Brain pericyte (primary cell): ENCODE measurements at places on chromosomes 4 and X.

DNA sequence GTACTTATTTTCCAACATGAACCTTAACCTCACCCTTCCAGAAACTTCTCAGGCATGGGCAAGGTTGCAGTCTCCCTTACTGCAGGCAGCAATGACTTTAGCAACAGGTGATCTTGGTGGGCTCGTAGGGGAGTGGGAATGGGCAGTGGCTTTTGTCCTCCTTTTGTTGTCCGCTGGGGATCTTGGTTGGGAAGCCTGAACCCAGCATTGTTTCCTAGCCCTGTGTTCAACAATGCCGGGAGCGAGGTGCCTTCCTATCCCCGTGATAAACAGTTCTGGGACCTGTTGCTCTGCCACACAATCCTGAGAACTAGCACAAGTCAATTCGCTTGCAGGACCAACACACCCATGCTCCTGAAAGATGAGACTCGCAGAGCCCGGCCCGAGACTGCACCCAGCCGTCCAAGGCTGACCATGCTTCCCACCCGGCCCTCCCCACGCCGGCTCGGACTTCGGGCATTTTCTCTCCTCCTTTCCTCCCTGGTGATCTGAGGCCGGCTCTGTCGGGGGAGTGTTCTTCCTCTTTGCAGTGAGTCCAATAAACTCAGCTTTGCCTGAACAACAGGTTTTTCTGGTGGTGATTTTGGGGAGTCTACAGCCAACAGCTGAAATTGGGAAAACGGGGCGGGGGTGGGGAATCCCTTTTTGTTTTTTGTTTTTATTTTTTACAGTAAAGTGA lies 20.2 kb downstream of the IRAK1 start:
- DNase-seq, result no peak

DNA sequence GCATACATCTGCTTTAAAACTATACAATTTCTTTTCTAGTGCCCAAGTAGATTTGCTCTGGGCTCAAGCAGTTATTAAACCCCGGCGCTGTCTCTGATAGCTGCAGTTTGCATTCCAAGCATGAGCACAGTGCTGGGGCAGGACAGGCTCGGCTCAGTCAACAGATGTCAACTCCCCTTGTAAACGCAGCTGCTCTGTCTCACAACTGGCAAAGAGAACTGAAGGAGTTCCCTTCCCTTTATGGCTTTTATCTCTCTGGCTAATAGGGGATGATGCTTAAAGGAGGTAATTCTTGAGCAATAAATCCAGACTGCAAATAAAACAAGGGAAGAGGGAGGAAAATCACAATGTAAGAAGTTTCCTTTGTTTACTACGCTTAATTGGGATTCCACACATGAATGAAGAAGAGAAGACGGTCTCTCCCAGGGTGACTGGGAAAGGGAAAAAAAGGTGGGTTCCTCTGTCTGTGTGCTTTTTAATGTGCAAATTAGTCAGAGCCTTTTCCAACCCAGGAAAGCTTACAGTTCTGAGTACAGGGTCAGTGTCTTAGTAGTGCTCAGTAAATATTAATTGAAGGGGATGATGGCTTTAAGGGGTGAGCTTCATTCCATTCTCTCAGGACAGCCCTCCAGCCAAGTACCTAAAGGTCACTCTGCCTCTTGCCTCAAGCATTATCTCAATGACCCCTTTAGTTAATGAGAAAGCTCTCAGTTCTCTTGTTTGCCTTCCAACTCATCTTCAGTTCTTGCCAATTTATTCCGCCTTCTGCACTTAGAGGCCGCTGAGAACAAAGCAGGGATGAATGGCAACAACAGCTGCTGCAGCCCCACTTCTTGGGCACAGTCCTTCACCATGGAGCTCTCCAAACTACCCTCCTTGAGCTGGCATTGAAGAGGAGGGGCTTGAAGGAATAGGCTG lies 155.7 kb upstream of the JADE1 start:
- DNase-seq, result no peak

DNA sequence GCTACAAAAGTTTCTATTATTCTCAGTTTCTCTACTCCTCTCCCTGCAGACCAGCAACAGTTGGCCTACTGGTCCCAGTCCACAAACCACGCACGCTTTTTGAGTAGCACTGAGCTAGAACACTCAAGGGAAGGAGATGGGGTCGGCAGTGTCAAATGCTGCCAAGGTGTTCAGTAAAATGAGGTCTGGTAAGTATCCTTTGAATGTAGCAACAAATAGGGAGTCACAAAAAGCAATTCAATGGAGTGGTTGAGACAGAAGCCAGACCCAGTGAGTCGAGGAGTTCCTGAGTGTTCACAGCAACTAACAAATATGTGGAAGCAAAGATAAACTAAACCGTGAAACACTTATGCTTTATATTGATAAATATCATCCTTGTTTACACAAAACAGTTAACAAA lies 355.7 kb downstream of the MID1IP1 start:
- no peak for DNase-seq

- DNase-seq, result no peak
These were observed 213.0 kb upstream of the FAT4 start for GRCh38 chr4:125101719-125102118.

DNA sequence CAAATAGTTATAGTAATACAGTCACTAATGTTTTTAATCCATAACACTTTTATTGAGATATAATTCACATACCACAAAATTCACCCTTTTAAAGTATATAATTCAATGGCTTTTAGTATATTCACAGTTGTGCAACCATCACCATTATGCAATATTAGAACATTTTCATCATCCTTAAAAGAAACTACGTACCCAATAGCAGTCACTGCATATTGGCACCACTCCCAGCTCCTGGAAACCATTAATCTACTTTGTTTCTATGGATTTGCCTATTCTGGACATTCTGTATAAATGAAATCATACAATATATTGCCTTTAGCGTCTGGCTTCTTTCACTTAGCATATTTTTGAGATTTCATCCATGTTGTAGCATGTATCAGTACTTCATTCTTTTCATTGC lies 99.3 kb downstream of the AMMECR1 start:
- no peak for DNase-seq

DNA sequence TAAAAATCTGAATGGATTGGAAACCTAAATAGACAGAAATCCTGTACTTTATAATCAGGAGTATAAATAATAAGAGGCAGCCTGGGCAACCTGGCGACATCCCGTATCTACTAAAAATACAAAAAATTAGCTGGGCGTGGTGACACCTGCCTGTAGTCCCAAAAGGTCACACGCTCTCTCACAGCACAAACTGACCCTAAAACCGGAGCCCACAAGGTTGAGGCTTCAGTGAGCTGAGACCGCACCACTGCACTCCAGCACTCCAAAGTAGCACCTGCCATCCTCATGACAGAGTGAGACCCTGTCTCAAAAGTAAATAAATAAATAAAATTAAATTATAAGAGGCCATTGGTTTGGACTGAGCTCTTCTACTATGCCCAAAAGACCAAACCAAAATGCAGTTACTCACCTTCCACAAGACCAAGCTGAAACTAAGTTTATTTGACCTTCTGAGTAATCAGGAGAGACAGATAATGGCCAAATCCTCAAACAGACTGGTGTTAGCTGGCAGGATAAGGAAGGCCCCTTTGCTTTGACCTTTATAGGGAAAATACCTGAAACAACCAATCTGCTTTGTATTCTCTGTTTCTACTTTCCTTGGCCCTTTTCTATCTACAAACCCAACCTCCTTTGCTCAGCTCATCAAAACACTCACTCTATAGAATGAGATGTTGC lies 3.2 kb upstream of the GRSF1 start:
- no peak for DNase-seq

GRCh38 chr4:104870495-104871233 lies 276.0 kb upstream of the TET2 start:
- no peak for DNase-seq
